ENCODE measurements at places on chromosomes 16 and 17. TPM values are rescaled to one million over a fixed set of nuclear protein-coding genes. Genes with fewer than 3 reads are reported as not detected.

The SOCS7 gene
- total RNA-seq = 14.9 TPM

The PAFAH1B1 gene
- total RNA-seq = 185 TPM

The SALL1 gene
- total RNA-seq = 0.29 TPM

The SEPTIN12 gene
- not detected for total RNA-seq

The ARL5C gene
- not detected for total RNA-seq

The CARHSP1 gene
- 145 TPM for total RNA-seq

The NPIPB2 gene
- 2.6 TPM for total RNA-seq

The OTOP2 gene
- total RNA-seq = not detected

The DPEP2 gene
- total RNA-seq = not detected

The NTN3 gene
- total RNA-seq = not detected

The TBC1D3I gene
- total RNA-seq = 0.21 TPM

The TMEM94 gene
- total RNA-seq = 45.7 TPM

The TMIGD1 gene
- total RNA-seq = not detected

The KRTAP4-3 gene
- total RNA-seq = not detected

The KCNH4 gene
- 0.36 TPM for total RNA-seq

The NKD1 gene
- total RNA-seq = 0.65 TPM

The RNF112 gene
- 0.14 TPM for total RNA-seq

The RNF157 gene
- total RNA-seq = 8.3 TPM

The KRT25 gene
- total RNA-seq = not detected

The UTS2R gene
- not detected for total RNA-seq

The GRAP gene
- 0.53 TPM for total RNA-seq

The TMC5 gene
- 6.8 TPM for total RNA-seq

The KRT14 gene
- total RNA-seq = 0.11 TPM

The KRT9 gene
- not detected for total RNA-seq

The NPW gene
- total RNA-seq = 0.70 TPM

The AOC3 gene
- 1.3 TPM for total RNA-seq

The TP53TG3B gene
- not detected for total RNA-seq

The PPL gene
- 4.9 TPM for total RNA-seq

The NTN1 gene
- total RNA-seq = 0.57 TPM

The CALCOCO2 gene
- total RNA-seq = 70.2 TPM

The MYH13 gene
- 0.01 TPM for total RNA-seq

The PABPN1L gene
- not detected for total RNA-seq
